ENCODE measurements at places on chromosomes 13 and 19.

DNA sequence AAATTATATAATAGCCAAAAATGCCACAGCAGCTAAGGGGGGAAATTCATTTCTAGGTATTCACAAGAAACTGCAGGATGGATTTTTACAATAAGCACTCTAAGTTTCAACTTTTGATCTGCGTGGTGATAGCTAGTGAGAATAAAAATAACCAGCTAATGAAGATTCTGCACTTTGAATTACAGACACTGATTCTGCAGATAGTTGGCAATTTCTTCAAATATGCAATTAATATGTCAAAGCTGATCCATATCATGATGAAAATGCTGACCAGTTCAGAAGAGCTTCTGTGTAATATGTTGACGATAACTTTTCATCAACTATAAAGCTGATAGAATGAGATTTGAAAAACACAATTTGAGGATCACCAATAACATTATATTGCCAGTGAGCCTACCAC is 1272.9 kb downstream of the EFNB2 start:
- DNase-seq: no peak

GRCh38 chr13:53090461-53090860 is 61.8 kb downstream of the OLFM4 start:
- DNase-seq: no peak

GRCh38 chr13:34617473-34618083 is 324.5 kb upstream of the NBEA start:
- DNase-seq: no peak

DNA sequence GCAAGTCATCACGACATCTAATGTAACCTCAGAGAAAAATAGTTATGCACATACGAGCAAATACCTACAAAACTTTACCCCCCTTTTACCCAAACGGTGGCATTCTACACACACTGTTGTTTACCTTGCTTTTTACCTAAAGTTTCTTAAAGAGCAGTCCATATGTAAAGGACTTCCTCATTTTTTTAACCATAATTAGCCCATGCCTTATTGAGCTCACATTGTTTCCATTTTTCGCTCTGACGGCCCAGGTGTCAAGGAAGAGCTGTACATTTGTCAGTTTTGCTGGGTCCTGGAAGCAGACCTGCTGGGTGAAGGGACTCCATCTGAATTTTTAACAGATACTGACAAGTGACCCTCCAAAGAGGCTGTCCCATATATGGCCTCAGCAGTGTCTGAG is 89.4 kb downstream of the STK24 start:
- no peak for DNase-seq

DNA sequence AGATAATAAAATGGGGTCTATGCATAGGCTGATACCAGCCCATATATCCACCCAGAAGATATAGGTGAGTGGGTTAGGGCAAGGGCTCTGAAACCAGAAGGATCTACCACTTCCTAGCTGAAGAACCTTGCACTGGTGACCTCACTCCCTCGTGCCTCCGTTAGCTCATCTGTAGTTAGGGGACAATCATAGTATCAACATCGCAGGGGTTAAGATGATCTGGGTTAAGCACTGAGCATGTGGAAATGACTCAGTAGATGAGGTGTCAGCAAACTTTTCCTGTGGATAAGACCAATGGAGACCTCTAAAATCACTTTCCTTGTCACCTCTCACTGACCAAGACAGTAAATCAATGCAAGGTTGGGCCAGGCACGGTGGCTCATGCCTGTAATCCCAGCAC is 30.5 kb downstream of the TNFSF14 start:
- DNase-seq: peak; percentile 64

DNA sequence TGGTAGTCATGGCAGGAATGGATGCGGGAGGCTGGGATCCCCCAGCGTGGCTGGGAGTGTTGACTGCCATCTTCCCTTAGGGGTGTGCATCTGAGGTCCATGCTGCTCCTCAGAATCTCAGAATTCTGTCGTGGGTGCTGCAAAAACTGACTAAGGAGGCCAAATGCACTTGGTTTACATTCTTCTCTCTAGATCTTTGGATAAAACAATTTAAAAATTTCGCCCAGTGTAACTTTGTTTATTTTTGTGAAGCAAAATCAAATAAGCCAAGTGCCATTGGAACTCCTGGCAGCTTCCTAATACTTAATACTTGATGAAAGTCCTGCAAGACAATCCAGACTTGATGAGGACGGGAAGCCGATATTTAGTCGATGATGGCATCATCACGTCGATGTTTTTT is 27.8 kb upstream of the TM9SF2 start:
- DNase-seq: no peak

DNA sequence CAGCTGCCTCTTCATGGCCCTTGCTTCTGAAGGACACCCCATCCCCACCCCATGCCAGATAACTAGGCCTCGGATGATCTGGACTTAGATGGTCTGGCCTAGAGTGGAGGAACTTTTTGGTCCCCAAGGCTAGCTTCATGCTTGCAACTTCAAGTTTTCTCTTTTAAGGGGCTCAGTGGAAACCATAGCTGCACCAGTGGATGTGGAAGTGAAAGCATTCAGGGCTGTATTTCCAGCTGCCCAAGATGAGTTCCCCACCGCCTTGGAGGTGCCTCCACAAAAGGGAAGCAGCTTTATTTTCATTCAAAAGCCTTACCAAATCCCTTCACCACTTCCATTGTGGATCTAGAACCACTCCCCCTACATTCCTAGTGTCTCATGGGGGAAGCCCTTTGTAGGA is 17.6 kb upstream of the GSX1 start:
- DNase-seq: no peak

DNA sequence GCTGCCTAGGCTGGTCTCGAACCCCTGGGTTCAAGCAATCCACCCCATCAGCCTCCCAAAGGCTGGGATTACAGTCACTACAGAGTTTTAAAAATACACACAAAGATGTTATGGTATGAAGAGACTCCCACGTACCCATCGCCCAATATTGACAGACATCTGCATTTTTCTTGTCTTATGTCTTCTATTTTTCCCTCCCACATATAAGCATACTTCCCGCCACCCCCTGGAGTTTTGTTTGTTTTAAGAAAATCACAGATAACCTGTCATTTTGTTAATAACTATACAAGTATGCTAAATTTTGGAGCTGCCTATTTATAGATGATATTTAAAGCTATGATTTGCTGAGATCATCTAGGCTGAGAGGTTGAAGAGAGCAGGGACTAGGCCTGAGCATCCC is 6.2 kb upstream of the SMG9 start:
- DNase-seq: no peak

GRCh38 chr13:85693889-85694511 is 105.2 kb downstream of the SLITRK6 start:
- peak; percentile 3 for DNase-seq

GRCh38 chr13:107743526-107743925 is 471.8 kb downstream of the LIG4 start:
- no peak for DNase-seq

DNA sequence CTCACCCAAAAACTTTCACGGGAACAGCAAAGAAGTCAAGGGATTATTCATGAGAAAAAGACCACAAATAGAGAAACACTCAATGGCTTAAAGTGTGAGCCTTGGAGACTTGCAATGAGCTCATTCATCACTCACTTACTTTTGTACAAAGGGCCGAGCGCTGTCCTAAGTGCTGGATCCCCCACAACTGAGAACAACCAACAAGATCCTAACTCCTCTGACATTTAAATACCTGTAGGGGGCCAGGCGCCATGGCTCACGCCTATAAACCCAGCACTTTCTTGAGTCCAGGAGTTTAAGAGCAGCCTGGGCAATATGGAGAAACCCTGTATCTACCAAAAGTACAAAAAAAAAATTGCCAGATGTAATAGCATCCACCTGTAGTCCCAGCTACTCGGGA is 29.4 kb upstream of the ZNF507 start:
- no peak for DNase-seq

DNA sequence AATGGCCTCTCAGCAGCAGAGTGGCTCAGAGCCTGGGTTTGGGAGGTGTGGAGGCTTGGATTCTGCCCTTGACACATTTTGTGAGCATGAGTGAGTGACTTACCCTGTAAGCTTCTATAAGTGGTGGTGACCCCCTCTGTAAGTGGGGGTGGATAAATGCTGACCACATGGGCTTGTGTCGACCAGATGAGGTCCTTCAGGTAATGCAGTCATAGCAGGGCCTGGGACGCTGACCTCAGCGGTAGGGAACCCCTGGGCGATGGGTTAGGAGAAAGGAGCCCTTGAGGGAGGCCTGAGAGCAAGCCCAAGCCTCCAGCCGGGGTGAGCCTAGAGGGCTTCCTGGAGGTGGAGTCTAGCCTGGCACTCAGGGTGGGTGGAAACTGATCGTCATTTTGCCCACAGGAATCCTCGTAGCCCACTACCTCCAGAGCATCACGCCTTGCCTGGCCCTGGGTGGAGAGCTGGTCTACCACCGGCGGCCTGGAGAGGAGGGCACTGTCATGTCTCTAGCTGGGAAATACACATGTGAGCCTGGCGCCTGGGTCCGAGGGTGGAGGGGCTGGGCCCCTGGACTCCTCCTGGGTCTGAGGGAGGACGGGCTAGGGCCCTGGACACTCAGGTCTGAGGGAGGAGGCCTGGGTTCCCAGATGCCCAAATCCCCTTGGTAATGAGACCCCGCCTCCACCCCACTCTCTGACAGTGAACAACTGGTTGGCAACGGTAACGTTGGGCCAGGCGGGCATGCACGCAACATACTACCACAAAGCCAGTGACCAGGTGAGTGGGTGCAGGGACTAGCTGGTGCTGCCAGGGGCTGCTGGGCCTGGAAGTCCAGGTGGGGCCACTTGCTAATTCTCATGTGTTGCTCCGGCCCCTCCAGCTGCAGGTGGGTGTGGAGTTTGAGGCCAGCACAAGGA is 5.0 kb upstream of the APOE start:
- no peak for DNase-seq

- DNase-seq: no peak
Measured at GRCh38 chr19:7442423-7442822, 46.4 kb downstream of the PEX11G start.

DNA sequence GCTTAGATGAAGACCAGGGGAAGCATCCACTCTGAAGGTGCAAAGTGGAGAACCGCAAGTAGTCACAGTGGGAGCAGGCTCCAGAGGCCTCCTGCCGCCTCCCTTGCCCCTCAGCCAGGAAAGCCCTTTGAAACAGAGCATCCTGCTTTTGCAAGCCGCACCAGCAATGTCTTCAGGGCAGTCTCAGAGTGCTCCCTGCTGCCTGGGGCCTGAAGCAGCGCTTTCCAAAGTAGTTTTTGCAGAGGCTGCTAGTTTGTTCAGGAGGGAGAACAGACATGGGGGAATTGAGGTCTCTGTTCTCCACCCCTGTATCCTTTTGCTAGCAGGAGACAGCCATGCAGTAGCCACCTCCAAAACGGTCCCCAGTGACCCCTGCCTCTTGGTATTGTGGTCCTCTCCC is 15.8 kb upstream of the POP4 start:
- DNase-seq: no peak

- no peak for DNase-seq
Measured at GRCh38 chr19:517721-518597, 10.7 kb downstream of the TPGS1 start.

DNA sequence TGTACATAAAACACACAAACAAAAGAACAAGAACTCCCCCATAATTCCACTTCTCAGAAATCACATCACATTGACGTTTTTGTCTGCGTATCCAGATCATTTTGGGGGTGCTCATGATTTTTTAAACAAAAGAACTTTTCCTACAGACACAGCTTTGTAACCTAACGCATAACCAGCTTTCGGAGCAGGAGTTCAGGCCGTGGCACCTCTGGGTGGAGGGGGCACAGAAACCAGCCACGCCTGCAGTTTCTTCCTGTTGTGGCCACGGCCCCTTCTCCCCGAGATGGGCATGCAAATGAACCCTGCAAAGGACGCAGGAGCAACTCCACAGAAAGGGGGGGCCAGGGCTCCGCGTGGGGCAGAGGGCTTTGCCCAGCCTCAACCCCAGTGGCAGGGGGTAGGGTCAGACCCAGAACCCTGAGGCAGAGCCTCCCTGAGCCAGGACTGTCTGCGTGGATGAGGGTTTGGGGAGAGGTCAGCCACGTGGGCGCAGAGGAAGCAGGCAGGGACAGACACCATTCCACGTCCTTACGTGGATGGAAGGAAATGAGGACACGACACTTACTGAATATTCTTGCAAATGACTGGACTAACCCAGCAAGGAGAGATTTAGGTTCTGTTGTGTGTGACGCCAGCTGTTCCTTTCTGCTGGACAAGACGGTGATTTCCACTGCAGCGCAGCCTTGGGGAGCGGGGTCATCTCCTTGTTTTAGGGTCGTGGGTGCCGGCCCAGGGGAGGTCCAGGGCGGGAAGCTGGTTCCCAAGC is 64.4 kb downstream of the RASA3 start:
- no peak for DNase-seq

- no peak for DNase-seq
Measured at GRCh38 chr19:23525276-23525852, 130.1 kb upstream of the ZNF91 start.

DNA sequence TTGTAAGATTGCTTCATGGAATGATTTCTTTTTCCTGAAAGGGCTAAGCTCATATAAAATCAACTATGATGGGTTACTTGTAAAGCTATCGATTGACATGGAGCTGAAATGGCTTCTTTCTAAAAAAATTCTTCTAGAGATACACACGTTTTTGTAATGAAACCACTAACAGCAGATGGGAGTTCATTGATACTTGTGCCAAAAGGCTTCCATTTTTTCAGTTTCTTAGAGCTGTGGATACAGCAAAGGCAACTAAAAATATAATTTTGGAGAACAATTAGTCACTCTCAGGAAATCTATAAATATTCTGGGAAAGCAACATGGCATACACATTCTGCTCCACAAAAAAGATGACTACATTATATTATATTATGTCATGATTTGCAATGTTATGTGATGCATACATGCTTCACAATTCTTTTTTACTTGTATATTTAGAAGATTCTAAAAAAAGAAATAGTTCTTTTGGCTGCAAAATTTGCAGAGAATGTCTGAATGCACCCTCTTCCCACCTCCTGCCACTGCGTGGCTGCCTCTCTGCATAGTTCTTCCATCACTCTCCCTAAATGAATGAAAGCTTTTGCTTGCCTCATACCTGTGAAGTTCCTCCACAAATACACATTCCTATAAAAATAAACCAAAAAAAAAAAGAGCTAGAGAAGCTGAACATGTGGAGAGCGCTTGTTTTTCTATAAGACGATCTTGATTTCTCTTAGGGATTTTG is 802.5 kb downstream of the EFNB2 start:
- DNase-seq: no peak

- DNase-seq: peak; percentile 9
Measured at GRCh38 chr19:821825-822503, at the start of gene PLPPR3. Gene PLPPR3, minus strand, starts transcription at chr19:821955. Its CDS starts 396 bp downstream, at chr19:821559.

DNA sequence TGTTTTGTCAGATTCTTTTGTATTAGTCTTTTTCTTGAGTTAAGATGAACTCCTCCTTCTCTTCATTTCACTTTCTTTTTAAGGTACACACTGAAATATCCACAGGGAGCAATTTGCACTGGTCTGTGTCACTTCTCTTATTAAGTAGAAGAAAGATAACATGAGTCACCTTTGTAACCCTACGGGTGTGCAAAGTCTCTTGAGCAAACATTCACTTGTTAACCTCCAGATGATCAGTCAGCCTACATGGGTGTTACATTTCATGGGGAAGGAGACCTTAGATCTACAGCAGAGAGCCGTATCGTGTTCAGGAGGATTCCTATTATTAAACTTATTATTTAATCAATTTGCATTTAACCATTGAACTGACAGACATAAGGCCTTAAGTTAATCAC is 5.1 kb downstream of the ZNF507 start:
- no peak for DNase-seq

- no peak for DNase-seq
Measured at GRCh38 chr19:9171393-9171991, 7.3 kb upstream of the OR7D2 start.

Measured in H54 (cell line).